Stimulated activated CD8-positive, alpha-beta memory T cell treated with anti-CD3 and anti-CD28 coated beads, Interleukin-7, amount 100 ng/mL, for 1 hour (primary cell): ENCODE measurements at places on chromosomes 16 and 17.

GRCh38 chr17:14198575-14198974 is 38.1 kb downstream of the CDRT15 start:
- no peak for DNase-seq

- DNase-seq = no peak
Measured at GRCh38 chr16:75081179-75081859, 35.3 kb downstream of the LDHD start.

- no peak for DNase-seq
Measured at GRCh38 chr17:38415250-38416194, 12.7 kb upstream of the ARHGAP23 start.

- DNase-seq = no peak
Measured at GRCh38 chr17:1574697-1575471, 12.3 kb upstream of the PITPNA start.

- no peak for DNase-seq
Measured at GRCh38 chr16:84643180-84643583, 5.1 kb upstream of the KLHL36 start.

- no peak for DNase-seq
Measured at GRCh38 chr17:35609831-35610230, 22.7 kb downstream of the AP2B1 start.

GRCh38 chr17:82917699-82918345 is 78.0 kb upstream of the ZNF750 start:
- no peak for DNase-seq

DNA sequence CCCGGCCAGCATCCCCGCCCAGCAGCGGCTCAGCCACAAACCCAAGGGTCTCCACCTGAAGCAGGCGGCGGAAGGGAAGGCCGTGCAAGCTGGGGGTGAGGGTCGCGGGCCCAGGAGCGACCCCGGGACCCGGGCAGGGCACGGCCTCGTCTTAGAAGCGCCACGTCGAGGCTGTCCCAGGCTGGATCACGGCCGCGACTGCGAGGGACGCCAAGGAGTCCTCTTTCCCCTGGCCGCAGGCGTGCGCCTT is 538 bp upstream of the CCNF start:
- no peak for DNase-seq

DNA sequence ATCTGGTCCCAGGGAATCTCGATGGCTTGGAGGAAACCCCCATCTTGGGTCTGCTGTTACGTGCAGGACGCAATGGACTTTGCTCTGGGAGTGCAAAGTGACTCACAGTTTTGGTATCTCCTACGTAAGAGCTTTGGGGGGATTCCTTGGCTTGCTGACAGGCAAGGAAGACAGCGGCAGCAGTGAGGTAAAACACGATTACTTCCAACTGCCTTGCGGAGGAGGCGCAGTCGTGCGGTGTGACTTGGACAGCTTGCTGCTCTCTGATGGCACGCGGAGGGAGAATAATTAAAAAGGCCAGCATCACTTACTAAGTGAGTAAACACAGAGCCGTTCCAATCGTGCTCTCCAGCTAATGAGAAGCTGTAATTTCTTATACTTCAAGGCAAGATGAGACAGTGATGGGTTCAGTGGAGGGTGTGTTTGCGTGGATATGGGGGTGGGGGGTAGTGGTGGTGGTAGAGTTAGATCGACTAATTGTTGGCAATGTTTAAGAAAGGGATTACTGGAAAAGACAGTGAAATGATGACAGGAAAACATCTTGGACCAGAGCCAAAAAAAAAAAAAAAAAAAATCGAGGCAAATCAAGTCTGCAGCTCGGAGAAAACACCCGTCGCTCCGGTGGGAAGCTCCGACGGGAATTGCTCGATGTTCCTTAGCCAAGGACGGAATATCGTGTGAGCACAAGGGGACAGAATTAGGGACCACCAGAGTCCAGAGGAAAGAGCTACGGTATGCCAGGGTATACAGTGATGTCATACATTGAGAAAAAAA is 184.8 kb upstream of the ZFHX3 start:
- DNase-seq = no peak

GRCh38 chr17:8949061-8949661 is 16.3 kb downstream of the PIK3R5 start:
- no peak for DNase-seq

- DNase-seq = no peak
Measured at GRCh38 chr17:51935477-51935876, 223.0 kb downstream of the CA10 start.

DNA sequence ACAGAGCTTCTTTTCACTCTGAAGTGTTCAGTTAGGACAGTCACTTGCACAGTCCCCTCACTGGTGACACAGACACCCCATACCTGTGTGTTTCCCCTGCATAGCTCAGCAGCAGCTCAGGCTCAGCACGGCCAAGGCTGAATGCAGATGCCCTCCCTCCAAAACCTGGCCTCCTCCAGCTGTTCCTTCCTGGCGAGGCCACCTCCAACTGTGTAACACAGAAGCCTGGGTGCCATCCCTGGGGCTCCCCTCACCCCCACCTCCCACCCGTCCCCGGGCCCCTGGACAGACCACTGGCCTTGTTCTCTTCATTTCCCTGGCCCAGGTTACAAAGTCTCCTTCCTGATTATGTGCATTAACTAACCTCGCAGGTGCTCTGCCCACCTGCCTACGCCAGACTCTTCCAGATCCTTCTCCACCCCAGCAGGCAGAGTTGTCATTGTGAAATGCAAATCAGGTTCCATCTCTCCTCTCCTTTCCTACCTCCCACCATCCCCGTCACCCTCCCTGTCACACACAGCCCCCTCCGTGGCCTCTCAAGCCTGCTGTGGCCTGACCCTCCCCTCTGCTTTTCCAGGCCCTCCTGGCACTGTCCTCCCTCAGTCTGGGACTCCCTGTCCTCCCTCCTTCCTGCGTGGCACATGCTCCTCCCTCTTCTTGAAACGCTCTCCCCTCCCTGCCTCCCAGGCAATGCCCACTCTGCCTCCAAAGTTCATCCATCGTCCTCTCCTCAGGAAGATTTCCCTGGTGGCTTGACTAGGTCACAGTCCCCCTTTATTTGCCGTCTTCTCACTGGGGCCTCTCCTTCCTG is 26.4 kb downstream of the MLYCD start:
- DNase-seq = no peak

GRCh38 chr16:67184453-67184994 is 761 bp upstream of the MATCAP1 start:
- no peak for DNase-seq

GRCh38 chr16:62256406-62256805 is 220.2 kb upstream of the CDH8 start:
- no peak for DNase-seq

DNA sequence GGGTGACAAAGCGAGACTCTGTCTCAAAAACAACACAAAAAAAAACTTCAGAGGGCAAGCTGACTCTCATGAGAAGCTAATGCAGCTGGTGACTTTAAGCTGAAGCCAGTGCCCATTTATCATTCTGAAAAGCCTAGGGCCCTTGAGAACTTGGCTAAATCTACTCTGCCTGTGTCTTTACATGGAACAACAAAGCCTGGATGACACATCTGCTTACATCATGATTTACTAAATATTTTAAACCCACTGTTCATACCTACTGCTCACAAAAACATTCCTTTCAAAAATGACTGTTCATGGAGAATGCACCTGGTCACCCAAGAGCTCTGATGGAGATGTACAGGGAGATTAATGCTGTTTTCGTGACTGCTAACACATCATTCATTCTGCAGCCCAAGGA is 6.1 kb upstream of the ALOX12 start:
- no peak for DNase-seq

- DNase-seq = no peak
Measured at GRCh38 chr16:50298075-50298460, 31.7 kb downstream of the ADCY7 start.

DNA sequence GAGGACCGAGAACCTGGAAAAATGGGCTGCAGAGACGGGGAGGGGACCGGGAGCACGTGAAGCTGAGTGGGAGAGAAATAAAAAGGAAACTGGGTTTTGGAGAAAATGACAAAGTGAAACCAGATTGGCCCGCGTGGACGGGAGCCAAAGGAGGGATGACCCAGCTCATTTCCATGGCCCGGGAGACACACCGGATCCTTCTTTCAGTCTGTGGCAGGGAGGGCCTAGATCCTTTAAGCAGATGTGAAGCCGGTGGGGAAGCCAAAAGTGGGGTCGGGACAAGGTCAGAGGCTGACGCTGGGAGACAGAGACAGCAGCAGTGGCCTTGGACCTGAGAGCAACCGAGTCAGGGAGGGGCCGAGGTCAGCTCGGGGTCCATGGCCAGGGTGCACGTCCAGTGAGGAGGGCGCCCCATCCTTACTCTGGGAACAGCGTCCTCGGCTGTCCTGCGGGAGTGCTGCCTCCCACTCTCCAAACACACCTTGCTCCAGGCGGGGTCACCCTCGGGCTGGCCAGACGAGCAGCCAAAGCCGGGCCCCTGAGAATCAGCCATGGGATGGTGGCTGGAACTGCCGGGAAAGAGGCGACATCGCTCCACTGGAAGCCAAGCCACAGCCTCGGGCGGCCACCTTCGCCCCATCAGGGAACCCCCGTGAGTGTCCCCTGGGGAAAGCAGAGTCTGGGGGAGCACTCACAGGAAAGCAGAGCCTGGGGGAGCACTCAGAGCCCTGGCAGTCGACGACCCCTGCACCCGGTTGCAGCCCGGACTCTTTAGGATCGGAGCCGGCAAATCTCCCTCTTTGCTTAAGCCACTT is 17.3 kb downstream of the CA5A start:
- no peak for DNase-seq

DNA sequence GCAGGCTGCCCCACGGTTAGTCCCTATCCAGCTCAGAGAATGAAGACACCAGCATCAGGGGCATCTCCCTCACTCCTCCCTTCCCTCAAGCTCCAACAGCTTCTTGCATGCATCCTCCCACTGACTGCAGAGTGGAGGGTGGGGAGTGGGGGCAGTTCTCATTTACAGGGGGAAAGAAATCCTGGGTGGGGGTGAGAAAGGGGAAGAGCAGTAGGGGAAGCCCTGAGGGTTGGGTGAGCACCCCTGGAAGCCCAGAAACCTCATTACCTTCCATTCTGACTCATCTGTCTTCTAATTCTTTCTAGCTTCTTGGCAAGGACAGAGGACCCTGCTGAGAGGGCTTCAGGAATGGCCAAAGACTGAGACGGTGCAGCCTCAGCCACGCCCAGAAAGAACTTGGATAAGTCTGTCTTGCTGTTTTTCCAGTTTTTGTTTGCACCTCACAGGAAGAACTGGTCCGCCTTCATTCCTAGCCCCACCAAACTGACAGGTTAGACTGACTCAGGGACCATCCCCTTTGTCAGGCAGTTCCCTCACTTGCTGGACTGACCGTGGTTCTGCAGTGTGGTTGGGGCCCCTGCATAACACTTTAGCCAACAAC is 52.5 kb upstream of the WSB1 start:
- DNase-seq = no peak

DNA sequence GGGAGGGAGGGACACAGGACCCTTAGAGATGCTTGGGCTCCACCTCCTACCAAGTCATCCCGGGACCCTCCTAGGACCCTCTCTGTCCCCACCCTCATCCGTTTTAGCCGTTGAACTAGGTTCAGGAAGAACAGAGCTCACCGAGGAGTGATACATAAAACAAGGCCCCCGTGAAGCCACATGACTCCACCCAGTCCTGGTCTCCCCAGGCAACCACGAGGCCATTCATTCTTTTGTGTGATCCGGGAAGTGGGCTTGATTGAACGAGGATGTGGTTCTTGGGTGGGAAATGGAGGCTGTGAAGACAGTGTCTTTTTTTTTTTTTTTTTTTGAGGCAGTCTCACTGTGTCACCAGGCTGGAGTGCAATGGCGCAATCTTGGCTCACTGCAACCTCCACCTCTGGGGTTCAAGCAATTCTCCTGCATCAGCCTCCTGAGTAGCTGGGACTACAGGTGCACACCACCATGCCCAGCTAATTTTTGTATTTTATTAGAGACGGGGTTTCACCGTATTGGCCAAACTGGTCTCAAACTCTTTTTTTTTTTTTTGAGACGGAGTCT is 14.8 kb downstream of the TRARG1 start:
- DNase-seq = peak; percentile 61

- no peak for DNase-seq
Measured at GRCh38 chr16:28936784-28937155, 5.0 kb downstream of the CD19 start.

DNA sequence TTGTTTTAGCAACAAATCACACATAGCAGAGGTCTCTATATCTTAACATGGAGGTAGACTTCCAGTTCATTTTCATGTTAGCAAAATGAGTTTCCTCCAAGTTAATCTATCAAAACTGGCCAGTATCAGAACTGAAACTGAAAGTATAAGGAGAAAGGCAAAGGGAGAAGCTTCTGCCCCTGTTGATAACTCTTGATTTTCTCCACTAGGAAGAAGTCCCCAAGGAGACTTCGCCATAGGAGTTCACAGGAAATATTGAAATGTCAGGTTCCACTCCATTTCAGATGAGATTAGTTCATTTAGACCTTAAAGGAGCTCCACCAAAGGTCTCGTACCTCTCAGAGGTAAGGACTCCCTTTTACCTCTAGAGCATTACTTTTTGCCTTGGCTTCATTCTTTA is 1.2 kb upstream of the OGFOD3 start:
- no peak for DNase-seq

- DNase-seq = no peak
Measured at GRCh38 chr17:8375738-8376259, 705 bp downstream of the KRABD2 start.

GRCh38 chr17:56737421-56738161 is 96.1 kb downstream of the C17orf67 start:
- no peak for DNase-seq

DNA sequence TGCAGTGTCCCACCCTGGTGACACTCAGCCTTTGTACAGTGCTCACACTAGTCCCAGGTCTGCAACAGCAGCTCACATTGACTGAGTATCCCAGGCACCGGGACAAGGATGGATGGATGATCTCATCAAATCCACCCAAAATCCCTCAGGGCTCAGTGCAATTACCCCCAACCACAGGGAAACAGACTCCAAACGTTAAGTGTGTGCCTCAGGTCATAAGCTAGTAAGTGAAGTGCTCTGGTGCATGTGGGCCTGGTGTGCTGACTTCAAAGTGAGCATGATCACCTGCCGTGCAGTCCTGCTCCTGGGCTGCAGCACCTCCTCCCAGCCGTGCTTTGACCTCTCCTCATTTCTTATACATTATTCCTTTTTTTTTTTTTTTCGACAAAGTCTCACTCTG is 31.2 kb upstream of the CD300E start:
- DNase-seq = no peak

GRCh38 chr16:57534881-57535658 is 1.3 kb downstream of the CCDC102A start:
- DNase-seq = no peak

DNA sequence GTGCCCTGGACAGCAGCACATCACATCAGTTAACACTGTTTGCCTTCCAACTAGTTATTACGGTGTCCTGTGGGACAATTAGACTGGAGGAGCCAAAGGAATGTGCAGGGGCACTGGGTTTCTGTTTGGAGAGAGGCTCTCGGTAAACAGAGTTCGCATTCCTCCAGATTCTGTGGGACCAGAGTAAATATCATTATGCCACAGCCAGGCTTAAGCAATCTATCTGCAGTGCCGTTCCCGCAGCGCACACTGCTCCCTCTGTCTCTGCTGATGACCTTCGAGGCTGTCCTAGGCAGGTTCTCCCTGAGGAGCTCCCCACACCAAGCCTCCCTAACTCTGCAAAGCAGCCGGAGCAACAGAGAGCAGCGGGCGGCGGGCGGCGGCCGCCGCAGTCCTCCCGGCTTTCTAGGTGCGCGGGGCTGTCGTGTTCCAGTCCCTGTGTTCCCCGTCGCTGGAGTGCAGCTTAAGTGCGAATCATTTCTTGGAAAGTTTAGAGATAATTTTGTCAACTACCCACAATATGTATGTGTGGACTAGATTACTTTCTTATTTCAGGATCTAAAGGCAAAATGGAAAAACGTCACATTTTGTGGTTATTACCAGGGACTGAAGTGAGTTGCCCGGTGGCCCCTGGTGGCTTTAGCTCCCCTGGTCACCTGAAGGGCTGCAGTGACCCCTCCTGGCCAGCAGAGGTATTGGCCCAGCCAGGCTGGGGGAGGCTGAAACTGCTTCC is 43.3 kb downstream of the PGS1 start:
- peak; percentile 60 for DNase-seq
